ENCODE measurements at places on chromosomes 6 and 20.

GRCh38 chr20:62382306-62383198 lies 4.4 kb upstream of the RPS21 start:
- peak; percentile 66 for DNase-seq

- no peak for DNase-seq
These were observed 9.7 kb downstream of the MDC1 start for GRCh38 chr6:30707281-30707850.

DNA sequence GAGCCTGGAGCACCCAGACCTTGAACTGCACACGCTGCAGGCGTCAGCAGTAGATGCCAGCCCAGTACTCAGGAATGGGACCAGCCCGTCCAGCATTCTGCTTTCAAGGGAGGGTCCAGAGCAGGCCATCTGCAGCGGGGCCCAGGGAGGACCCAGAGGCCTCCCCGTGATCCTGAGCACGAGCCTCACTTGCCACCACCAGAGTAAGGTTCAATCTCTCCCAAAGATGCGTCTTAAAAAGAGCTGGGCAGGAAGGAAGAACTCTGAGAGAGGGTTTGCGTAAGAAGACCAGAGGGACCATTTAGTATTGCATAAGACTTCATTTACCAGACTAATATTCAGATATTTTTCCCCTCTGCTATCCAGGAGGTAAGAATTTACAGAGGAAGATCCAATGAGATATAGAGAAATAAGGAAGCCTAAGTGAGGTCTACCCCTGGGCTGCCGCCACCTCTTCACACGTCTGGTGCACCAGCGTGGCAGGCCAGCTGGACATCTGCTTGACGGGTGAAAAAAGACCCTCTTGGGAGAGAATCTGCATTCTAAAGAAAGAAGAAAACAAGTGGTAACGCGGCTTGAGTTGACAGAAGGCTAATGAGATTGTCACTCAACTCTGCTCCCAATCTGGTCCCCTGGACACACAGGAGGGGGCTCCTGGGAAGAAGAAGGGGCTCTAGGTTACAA lies 107.3 kb downstream of the PRND start:
- no peak for DNase-seq

DNA sequence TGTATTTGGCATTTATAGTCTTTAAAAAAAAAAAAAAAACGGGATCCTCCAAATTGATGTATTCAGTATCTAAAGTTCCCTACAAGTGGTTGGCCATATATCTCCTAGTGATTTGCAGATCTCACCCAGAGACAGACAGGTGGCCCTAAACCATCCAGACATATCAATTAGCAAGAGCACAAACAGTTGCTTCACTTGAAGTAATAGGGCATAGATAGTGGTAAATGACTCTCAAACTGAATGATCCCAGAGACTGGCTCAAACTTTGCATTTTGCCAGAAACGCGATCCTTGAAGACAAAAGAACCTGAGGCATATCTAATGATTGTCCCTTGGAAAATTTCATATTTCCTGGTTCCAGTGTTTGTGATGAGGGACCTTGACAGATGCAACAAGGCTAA lies 54.6 kb downstream of the HMGCLL1 start:
- no peak for DNase-seq

DNA sequence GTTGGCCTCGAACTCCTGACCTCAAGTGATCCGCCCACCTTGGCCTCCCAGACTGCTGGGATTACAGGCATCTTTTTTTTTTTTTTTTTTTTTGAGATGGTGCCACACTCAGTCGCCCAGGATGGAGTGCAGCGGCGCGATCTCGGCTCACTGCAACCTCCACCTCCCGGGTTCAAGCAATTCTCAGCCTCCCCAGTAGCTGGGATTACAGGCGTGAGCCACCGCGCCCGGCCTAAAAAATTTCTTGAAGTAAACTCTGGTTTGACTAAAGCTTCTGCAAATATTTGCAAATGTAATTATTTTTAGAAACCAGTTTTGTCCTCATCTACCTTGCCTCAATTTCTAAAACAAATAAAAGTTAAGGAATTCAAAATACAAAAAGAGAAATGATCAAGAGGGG lies 1.2 kb downstream of the IBTK start:
- no peak for DNase-seq

- no peak for DNase-seq
These were observed 86.6 kb downstream of the HFE start for GRCh38 chr6:26173836-26174145.

DNA sequence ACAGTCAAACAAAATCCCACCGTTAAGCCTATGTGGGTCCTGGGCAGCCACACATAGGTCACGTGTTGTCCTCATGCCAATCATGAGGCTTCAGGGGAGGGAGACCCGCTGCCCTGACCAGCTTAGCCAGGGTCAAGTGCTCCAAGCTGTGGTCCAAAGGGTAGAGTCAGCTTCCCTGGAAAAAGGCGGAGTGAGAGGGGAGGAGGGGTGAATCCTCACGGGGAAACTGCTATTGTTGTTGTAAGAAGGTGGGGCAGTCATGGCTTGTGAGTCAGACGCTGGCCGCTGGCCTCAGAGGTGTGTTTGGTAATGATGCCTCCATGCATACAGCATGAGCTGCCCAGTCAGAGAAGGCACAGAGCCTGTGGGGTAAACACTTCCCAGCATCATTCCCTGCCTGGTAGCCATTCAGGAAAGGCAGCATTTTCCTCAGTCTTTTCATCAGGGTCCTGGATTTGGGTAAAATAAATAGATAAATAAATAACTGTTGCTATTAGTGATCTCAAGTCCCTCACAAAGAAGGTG lies 8.7 kb downstream of the CST3 start:
- no peak for DNase-seq

GRCh38 chr20:45294003-45294368 lies 12.7 kb upstream of the RBPJL start:
- no peak for DNase-seq

DNA sequence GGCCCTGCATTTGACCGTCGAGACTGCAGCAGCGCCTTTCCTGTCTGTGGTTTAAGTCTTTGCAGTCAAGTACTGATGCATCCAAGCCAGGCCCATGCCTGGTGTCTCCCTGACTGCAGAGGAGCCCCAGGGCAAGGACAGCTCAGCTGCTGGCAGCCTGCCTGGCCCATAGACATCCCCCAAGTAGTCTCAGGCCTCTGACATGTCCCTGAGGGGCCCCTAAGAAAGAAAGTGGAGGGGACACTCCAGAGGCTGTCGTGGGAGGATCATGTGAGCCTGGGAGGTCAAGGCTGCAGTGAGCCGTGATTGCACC lies 18.0 kb downstream of the HRH3 start:
- DNase-seq: no peak

Data from NCI-H526 treated with DMSO at 0.1 percent for 48 hours (cell line).